ENCODE measurements at places on chromosomes 4 and X.

DNA sequence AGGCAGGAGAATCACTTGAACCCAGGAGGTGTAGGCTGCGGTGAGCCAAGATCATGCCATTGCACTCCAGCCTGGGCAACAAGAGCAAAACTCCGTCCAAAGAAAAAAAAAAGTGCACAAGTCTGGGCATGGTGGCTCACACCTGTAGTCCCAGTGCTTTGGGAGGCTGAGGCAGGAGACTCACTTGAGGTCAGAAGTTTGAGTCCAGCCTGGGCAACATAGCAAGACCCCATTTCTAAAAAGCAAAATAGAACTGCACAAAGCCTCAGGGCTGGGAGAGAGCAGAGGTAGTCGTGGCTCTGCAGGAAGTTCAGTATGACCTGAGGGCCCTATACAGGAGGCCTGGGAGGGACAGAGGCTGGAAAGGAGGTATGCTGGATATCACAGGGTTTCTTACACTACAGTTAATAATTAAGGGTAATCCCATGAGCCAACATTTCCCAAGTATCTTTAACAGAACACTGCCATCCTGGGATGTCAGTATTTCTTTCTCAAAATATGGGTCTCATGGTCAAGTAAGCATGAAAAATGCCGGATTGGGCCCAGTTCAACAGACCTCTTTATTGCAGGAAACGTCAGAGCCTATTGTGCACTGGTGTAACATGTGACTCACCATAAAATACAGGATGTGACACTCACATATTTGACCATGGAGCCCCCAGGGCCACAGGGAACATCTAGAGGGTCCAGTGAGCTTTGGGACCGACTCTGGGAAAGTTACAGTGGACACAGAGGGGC lies 37.8 kb downstream of the ACSL1 start:
- DNase-seq = no peak

GRCh38 chr4:5746250-5746649 lies 35.2 kb downstream of the EVC start:
- DNase-seq = no peak

DNA sequence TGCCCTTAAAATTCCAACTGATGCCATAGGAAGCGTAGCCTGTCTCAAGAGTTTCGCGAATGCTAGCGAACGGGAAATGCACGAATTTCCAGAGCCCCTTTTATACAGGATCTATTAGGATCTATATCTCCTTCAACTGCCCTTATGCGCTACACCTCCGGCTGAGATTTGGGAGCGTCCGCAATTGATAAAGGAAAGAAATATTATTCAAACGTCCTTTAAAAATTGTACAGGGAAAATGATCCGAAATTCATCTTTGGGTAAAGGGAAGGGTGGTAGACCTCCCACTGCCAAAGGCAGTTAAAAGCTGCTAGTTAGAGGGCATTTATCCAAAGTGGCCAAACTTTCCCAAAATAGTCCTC lies 609 bp downstream of the NR3C2 start:
- DNase-seq = no peak

DNA sequence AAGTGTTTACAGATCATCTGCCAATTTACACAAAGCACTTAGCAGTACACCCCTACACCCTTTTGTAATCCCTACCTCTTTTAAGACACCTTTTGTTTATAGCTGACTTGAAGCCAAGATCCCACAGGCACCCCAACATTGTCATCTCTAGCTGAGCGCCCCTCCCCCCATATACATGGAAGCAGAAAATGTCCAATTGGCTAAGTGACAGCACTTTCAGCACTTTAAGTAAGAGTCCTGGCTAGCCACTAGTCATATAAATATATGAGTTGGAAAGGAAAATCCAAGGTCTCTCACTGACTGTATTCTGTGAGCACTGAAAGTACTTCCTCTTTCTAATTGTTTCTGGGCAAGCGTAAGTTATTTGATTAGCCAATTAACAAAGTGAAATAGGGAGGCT lies 108.2 kb downstream of the NSUN7 start:
- DNase-seq = no peak

DNA sequence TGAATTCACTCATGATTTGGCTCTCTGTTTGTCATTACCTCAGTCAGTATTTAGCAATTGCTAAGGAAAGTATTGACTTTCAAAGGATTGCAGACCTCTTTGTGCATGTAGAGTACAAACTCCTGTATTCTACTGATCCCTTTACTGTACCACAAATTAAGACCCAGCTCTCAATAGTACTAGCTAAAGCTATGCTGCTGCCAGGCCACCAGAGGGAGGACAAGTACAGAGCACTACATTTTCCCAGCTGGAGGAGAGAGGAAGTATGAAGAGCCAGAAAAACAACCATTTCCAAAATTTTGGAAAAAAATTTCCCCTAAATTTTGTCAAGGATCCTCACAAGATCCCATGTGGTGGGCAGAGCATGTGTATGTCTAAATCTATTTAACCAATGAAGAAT lies 175.0 kb upstream of the MTMR8 start:
- DNase-seq = no peak

DNA sequence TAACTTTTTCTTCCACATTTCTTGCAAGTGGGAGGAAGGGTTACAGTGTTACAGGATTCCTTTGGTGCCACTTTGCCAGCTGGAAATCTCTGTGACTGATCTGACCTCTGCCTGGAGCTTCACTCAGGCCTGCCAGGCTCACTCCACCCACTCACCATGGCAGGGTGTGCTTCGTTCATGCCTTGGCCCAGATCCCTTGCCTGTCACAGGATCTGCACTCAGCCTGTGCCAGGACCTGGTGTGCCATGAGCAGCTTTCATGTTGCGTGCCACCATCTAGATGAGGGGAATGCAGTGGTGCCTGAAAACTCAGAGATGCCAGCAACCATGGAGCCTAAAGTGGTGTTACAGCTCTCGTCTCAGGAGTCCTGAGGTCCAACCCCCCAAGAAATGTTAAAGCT lies 2596.4 kb downstream of the PCDH7 start:
- no peak for DNase-seq

- DNase-seq = no peak
Measured at GRCh38 chrX:31449081-31449480, 377.2 kb upstream of the FTHL17 start.

- DNase-seq = no peak
Measured at GRCh38 chrX:47583240-47583861, 1.1 kb downstream of the TIMP1 start.

DNA sequence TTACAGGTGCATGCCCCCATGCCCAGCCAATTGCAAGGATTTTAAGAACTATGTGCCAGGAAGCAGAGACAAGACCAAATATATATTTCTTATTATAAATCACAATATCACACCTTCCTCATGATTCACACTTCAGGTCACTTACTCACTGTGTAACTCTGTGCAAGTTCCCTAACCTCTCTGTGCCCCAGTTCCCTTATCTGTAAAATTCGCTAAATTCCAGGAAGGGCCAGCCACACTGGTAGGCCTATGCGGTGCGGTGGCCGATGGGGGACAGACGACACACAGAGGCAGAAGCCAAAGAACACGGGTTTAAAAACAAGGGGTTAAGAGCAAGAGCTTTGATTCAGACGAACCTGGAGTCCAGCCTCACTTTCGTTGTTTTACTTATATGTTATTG lies 2.8 kb downstream of the TRIM2 start:
- no peak for DNase-seq

- DNase-seq = no peak
Measured at GRCh38 chr4:159150396-159150795, 47.5 kb downstream of the RAPGEF2 start.

DNA sequence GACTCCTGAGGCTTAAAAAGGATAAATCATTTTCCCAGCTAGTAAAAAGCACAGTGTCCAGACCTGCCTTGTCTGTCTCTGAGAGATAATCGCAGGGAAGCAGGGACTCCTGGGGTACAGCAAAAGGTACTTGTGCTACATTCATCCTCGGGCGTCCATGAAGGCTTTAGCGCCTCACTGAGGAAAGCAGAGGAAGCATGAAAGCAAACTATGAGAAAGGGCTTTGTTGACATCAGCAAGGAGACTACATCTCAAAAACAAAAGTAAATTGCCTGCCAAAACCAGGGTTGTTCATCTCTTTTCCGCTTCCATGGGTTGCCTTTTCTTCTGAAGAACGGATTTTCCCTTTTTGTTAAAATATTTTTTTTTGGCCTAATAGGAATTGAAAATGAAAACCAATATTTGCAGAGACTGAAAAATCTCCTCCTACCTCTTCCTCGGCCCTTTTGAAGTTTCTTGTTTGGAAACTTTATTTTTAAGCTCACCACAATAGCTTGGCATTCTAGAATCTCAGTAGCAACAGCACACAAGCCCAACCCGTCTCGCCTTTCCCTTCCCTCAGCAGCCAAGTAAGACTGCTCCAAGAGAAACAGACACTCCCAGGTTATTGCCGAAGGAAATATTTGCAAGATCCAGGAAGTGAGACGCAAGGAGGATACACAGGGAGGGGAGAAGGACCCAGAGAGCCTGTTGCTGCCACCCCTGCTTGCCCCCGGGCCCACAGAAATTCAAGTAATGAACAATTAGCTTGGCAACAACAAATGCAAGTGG lies 148.3 kb upstream of the DGKK start:
- no peak for DNase-seq

- DNase-seq = peak; percentile 4
Measured at GRCh38 chrX:106730401-106730800, 3.9 kb downstream of the RNF128 start.

GRCh38 chr4:113564493-113564892 lies 197.0 kb downstream of the CAMK2D start:
- no peak for DNase-seq

DNA sequence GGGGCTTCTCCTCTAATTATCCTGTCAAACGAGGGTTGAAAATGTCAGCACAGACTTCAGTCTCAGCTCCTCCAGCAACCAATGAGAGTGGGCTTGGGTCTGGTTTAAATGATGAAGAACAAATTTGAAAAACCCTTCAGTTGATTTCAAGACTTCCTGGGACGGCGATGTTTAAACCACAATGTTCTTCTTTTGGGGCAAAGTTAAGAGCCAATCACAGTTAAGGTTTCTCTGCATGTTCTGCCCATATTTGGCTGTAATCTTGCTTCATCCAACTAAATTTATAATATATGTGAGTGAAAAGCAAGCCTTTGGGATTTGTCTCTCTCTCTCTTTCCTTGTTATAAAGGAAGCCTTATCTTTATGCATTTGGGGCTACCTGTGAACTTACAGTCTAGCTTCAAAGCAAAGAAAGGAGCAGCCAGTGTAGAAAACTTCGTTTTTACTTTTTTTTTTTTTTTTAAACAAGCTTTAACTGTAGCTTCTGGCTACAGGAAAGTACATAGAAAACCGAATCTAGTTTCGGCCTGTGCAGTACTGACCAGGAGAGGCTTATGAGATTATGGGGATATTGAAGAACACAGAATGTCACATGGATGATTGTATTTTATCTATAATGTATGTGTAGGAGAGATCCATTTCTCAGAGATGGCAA lies 46.8 kb upstream of the FAM9C start:
- DNase-seq = no peak

DNA sequence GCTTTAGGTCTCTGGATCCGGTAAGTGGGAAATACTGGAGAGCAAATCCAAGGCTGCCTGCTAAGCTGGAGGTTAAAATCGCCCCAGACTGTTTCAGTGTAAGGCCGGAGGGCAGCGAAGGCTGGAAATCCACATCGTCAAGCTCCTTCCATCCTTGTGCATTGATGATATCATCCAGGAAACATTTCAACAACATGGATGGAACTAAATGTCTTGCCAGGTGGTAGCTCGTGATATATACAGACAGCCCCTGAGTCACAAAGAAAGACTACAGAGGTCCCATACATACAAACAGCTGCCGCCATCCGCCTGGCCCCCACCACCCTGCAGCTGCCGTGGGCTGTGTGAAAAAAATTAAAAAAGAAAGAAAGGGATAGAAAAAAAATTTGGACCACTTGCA lies 148.9 kb upstream of the RBPJ start:
- DNase-seq = no peak

- DNase-seq = no peak
Measured at GRCh38 chr4:60656171-60656570, 544.0 kb upstream of the ADGRL3 start.

- DNase-seq = no peak
Measured at GRCh38 chrX:118745570-118745969, 18.2 kb downstream of the IL13RA1 start.

GRCh38 chr4:61996943-61997342 lies 796.8 kb downstream of the ADGRL3 start:
- DNase-seq = no peak

DNA sequence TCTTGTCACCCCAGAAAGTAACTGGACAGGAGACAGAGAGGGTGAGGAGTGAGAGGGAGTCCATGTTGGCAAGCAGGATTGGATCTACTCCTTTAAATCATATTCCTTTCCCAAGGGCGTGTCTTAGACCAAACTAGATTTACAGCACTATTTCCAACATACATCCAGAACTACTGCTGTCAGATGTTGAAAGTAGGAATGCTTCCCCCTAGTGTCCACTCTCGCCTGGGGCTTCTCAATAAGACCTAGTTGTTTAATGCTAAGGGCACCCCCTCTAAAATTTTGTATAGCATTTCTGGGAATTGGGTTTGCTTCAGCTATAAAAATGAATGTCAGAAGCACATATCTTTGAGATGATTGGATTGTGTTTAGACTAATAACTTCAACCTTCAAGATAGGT lies 13.3 kb downstream of the OFD1 start:
- peak; percentile 50 for DNase-seq

DNA sequence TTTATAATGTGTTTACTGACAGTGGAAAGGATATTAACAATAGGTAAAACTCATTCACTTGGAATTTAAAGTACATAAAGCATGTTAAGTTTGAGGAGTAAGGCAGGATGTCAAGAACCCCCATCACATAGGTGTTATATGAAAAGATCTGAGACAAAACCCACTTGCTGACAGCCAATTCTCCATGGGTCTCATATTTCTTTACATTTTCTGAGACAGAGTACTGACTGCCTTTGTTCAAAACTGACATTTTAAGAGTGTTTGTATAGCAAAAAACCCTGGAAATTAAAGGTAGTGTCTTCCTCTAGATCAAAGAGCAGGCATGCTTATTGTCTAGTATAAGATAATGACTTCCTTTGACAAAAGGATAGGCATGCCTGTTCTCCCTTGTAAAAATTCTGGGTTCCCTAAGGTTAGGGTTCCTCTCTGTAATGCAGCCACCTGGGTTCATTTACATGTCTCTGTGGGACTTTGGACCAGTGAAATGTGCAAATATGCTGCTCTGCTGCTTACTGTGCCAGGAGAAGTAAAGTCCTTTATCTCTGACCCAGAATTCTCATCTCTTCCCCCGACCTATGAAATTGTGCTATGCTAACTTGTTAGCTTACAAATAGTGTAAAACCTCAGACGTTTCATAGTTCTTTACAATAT lies 123.6 kb downstream of the PCDH18 start:
- DNase-seq = no peak

DNA sequence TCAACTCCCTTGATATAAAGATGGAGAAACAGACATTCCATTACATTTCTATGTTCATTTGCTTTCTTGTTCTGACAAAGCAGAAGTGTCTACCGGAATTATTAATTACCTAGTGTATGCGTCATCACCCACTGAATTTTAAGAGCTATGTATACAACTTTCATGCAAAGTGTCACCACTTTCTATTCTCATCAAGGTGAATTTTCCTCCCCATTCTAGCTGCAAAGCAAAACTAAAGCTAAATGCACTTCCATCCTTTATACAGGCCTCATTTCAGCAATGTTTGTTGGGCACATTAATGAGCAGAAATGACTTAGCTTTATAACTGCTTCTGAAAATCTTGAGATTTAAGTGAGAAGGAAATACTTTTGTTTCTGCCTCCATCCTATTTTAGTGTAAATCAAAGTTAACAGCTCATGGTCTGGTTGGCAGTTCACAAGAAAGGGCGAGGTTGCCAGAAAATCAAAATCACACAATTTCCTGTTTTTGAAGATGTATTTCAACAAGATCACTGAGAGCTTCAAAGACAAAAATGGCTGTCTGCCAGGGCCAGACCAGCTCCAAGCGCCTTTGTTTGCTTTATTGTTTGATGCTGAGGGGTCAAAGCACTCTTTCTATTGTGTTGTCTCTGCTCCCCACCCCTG lies 7.2 kb upstream of the FAM9C start:
- DNase-seq = no peak

All from trophoblast cell (in vitro differentiated cells and primary cell).